CD4-positive, alpha-beta memory T cell (primary cell): ENCODE measurements at places on chromosomes 12 and 14. TPM values are rescaled to one million over a fixed set of nuclear protein-coding genes. Genes with fewer than 3 reads are reported as not detected.
A peak's percentile ranks its signal among the peaks of the same experiment; 100 is the strongest.

Gene TTC9
- total RNA-seq = 25.5 TPM

Gene MAP1LC3B2
- 2.9 TPM for total RNA-seq

Gene WNT5B
- total RNA-seq = not detected

DNA sequence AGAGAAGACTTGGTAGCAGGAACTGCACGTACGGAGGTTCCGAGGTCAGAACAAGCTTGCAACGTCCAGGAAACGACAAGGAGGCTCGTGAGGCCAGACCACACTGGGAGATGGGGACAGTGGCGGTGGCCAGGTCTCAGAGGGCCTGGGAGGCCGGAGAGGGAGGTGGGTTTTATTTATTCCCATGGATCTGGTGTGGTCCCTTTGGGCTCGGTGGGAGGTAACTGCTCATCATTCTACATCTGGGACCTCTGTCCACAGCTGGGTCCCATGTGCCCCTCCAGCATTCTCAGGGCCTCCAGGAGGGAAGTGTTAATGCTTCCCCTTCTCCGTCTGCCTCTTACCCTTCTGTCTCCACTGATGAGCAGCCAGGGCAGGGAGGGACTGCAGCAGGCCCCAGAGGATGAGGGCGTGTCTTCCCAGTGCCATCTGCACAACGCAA lies 35.7 kb upstream of the NCOR2 start:
- no peak for DNase-seq

GRCh38 chr12:127690161-127690560 lies 576.8 kb upstream of the TMEM132C start:
- DNase-seq = no peak

DNA sequence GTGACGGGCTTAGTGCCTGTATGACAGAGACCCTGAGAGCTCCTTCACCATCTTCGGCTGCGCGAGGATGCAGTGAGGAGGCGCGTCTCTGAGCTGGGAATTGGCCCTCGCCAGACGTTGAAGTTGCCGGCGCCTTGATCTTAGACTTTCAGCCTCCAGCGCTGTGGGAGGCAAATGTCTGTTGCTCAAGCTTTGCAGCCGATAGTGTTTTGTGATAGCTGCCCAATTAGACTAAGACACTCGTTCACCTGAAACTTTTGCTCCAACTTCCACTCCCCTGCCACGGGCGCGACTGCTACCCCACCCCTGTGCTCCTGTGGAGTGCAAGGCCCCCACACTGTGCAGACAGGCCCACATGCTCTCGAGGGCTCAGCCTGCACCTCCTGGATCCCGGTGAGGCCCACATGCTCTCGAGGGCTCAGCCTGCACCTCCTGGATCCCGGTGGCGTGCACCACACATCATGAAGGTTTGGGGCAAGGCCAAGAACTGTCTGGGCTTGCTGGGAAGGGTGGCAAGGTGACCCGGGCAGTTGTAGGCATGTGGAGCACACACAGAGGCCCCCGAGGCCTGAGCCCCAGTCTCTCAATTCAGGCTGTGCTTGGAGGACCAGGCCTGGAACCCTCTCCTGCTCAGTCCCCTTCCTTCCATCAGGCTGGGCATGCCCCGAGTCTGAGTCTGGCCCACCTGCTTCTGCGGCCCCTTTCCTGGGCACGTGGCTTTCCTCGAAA lies 324.6 kb downstream of the TMEM121 start:
- DNase-seq = no peak

DNA sequence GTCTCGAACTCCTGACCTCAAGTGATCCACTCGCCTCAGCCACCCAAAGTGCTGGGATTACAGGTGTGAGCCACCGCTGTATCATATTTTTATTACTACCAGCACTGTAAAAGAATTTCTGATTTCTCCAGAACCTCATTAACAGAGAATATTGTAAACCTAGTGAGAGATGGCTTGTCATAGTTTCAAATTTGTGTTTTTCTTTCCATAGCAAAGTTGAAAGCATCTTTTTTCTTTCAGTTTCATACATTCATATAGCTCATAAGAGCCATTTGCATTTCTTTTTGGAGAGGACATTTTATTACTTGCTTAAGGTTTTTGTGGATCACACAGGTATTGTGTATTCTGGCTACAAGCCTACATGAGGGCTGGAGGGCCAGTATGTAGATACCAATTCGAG lies 58.0 kb downstream of the MIS18BP1 start:
- no peak for DNase-seq

DNA sequence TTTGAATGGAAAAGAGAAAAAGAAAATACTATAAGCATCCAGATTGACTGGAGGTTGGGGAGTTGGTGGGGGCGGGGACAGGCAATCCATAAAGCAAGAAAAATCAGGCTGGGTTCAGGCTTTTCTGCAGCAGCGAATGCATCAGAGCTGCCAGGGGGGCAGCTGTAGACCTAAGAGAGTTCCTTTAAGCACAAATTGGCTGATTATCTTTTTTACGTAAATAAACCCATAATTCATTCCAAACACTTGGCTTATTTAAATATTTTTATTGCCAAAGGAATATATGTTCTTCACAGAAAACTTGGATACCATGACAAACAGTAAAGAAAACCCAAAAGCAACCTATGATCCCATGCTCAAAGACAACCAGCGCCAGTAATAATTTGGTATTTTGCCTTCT lies 10.2 kb downstream of the BDKRB2 start:
- no peak for DNase-seq

GRCh38 chr14:68285421-68286179 lies 466.0 kb downstream of the RAD51B start:
- DNase-seq = peak; percentile 60

GRCh38 chr12:49970658-49971057 lies 2.1 kb upstream of the AQP6 start:
- DNase-seq = no peak

DNA sequence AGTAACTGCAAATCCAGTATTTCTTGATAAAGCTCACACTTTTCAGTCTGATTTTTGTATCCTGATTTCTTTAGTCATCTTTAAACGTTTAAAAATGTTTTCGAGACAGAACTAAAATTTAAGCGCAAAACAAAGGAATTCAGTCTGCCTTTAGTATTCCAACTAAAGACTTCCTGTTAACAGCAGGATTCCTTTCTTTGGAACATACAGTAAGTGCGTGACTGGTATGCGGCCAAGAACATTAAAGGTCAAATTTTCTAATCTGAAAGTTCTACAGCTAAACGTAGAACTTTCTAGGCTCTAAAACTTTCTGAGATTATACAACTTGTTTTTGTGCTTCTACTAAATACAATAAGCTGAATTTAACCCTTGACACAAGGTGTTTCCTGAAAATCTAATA lies 9.9 kb downstream of the SAV1 start:
- DNase-seq = no peak

GRCh38 chr14:24204163-24205146 lies 1.0 kb upstream of the TSSK4 start:
- no peak for DNase-seq

- DNase-seq = no peak
Measured at GRCh38 chr14:34438438-34438837, 23.6 kb downstream of the SPTSSA start.

DNA sequence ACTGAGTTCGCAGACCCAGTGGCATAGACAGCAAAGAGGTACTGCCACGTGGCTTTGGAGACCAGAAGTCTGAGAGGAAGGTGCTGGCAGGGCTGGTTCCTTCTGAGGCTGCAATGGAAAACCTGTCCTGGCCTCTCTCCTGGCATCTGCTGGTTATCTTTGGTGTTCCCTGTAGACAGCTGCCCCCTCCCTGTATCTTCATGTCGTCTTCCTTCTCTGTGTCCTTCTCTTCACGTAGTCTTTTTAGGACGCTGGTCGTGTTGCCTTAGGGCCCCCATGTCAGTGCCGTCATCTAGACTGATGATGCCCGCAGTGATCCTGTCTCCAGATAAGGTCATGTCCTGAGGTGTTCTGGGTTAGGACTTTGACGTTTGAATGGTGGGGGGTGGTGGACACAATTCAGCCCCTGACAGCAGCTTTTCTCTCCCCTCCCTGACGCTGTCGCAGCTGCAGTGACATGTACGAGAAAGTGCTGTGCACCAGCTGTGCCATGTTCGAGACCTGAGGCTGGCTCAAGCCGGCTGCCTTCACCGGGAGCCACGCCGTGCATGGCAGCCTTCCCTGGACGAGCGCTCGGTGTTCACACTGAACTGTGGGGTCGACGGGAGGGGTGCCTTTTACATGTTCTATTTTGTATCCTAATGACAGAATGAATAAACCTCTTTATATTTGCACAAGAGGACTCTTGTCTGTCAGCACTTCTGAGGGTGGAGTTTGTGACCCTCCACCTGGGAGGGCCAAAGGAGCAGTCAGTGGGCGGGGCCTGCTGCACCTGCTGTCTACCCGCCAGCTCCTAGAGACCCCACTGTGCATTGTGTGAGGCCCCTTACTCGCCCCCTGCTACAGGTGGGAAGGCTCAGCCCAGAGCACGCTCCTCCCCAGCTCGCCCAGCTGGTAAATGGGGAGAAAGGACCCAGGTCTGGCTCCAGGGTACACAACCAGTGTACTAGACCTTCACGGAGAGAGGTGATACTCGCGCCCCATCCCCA lies 6.3 kb downstream of the SIVA1 start:
- no peak for DNase-seq

- DNase-seq = no peak
Measured at GRCh38 chr12:32903763-32904162, 7.2 kb upstream of the PKP2 start.

DNA sequence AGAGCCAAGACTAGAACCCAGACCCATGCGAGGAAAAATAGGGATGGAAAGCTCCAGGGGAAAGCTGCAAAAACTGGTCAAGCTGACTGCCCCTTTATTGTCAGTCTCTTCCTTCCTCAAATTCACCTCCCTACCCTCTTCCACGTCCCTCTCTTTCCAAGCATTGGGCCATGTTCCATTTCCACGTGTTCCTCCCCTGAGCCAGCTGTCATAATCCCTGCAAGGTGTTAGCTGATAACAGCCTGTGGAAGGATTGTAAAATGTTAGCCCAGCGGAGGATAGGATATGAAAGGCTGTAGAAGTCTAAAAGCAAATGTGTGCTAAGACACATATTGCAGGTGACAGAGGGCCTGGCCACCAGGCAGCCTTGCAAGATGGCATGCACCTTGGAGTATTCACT lies 88.0 kb upstream of the MAX start:
- no peak for DNase-seq

GRCh38 chr12:4280351-4281163 lies 7.0 kb downstream of the CCND2 start:
- DNase-seq = no peak

DNA sequence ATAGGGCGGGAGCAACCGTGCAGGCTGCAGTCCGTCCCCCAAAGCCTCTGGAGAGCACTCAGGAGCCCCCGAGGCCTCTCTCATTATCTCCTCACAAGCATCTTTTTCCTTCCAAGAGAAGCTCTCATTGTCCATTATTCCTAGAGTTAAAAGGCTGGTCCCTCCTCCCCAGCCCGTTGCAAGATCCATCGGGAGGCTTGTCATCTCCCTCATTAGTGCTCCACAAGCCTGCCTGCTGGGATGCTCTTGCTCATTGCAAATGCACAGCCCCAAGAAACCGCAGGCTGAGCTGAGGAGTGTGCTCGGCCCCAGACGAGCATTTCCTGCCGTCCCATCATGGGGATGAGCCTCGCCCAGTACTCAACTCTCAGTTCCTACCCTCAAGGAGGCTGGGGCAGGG lies 23.3 kb downstream of the NUAK1 start:
- DNase-seq = no peak

DNA sequence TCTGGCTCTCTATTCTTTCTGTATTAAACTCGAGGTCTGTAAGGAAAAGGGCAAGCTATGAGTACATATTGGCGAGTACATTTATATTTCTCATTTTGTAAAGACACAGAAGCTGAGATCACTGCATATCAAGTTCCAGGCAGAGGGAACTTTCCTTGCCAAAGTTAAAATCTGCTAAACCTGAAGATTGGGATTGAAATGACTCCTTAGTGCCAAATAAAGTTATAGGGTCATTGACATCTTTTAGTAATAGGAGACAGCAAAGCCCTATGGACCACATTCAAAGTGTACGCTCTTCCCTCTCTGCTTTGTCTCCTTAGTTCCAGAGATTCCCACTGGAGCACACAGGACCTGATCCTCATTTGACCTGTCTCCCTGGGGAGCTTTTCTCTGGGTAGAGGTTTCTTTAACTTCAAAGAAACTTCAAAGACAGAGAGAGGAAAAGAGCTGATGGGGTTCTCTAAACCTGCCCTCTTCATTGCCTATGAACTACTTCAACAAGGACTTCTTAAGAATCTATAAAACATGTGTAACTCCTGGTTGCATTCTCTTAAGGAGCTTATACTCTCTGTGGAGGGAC lies 42.6 kb upstream of the PTPRR start:
- no peak for DNase-seq

- no peak for DNase-seq
Measured at GRCh38 chr12:43029971-43030370, 440.4 kb upstream of the PRICKLE1 start.

- DNase-seq = no peak
Measured at GRCh38 chr14:105505101-105505500, 14.1 kb downstream of the TEDC1 start.

DNA sequence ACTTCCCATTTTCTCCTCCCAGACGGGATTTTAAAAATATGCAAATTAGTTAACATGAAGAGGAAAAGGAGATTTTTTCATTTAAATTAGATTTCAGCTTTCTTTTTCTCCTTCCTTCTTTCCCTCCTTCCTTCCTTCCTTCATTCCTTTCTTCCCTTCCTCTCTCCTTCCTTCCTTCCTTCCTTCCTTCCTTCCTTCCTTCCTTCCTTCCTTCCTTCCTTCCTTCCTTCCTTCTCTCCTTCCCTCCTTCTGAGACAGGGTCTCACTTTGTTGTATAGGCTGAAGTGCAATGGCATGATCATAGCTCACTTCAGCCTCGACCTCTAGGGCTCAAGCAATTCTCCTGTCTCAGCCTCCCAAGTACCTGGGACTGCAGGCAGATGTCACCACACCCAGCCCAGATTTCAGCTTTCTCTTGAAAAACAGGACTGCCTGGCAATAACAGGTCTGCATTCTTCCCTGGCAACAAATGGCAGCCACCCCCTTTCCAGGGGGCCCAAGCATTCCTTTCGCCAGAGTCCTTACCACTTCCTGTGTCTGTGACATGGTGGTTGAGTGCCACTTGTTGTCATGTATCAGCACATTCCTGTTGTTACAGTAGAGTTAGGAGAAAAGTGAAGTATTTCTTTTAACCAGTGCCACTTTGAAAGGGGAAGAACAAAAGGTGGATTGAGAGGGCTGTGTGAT lies 119.1 kb downstream of the PTPN11 start:
- DNase-seq = no peak

DNA sequence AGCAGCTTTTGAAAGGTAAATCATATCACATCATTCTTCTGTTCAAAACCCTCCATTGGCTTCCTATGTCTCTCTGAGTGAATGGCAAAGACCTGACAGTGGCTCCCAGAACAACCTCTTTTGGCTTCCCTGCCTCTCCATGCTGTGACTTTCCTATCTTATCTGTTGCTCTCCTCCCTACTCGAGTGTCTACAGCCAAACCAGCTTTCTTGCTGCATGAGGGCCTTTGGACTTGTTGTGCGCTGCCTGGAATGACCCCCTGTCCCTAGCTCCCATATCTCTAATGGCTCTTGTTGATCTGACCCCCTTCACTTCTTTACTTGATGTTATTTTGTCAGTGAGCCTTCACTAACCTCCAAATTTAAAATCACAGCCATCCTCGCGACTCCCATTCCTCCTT lies 2.5 kb downstream of the SYNE2 start:
- DNase-seq = no peak

GRCh38 chr14:86683561-86683960 lies 1153.6 kb downstream of the FLRT2 start:
- no peak for DNase-seq

GRCh38 chr12:96850676-96851075 lies 56.4 kb upstream of the NEDD1 start:
- no peak for DNase-seq
